Cortex of kidney (tissue), 1 donor: ENCODE measurements at places on chromosomes 1 and 21.

DNA sequence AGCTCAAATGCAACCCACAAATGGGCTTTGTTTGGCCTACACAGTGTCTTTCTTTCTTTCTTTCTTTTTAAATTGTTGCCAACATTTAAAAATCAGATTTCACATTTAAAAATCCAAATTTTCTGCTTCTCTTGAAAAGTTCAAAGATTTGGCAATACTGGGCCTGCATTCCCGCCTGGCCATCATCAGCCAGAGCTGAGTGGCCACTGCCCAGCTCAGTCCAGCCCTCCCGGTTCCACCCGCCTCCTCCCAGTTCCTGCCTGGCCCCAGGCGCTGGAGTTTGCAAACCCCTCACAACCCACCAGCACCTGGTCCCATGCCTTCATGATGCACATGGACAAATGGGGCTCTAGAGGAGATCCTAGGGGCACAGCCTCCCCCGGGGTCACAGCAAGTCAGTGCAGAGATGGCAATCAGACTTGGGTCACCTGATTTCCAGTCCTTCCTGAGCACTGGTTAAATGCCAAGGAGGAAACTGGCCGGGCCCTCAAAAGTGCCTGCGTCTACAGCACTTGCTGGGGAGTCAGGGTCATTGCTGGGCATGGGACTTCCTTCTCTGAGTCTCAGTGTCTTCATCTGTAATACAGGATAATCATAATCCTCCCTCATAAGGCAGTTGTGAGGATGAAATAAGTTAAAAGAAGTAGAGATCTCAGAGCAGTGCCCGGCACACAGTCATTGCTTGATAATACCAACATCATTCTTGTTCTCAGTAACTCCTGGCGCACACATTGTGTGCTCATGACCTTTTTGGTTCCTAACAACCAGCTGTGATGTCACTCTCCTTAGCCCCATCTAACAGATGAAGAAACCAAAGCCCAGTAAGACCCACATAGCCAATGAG, 41.0 kb upstream of the LAPTM5 start:
- DNase-seq, result no peak

DNA sequence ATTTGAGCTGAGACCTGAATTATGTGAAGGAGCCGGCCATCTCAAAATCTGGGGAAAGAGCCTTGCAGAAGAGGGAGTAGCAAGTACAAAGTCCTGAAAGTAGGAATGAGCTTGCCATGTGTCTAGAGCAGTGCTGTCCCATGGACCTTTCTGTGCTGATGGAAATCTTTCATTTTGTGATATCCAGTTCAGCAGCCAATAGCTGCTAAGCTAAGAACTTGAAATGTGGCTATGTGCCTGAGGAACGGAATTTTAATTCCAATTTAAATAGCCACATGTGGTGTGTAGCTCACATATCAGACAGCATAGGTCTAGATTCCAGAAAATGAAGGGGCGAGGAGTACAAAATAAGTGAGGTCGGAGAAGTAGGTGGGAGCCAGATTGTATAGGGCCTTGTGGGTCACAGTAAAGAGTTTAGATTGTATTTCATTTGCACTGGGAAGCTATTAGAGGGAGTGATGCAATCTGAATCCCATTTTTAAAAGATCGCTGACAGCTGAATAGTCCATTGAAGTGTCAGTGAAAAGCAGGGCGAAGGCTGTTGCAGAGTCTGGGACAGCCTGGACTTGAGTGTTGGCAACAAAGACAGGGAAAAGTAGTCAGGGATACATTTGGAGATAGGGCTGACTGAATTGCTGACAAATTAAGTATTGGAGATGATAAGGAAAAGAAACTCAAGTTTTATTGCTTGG, 80.3 kb downstream of the TMEM200B start:
- no peak for DNase-seq

DNA sequence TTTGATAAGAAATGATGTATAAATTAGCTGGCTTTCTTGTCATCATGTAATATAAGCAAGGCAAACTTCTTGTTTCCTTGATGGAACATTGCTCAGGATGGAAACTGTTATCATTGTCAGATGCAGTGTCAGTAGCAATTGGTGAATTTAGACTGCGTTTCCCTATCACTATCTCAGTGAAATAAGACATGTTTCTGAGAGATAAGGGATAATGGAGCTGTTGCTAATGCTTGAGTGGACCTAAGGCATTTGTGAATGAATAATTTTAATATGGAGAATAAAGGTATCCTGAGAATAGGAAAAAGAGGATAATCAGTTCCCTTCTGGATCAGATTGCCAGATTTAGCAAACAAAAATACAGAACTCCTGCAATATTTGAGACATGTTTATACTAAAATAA, 160.9 kb downstream of the HLX start:
- DNase-seq, result no peak

DNA sequence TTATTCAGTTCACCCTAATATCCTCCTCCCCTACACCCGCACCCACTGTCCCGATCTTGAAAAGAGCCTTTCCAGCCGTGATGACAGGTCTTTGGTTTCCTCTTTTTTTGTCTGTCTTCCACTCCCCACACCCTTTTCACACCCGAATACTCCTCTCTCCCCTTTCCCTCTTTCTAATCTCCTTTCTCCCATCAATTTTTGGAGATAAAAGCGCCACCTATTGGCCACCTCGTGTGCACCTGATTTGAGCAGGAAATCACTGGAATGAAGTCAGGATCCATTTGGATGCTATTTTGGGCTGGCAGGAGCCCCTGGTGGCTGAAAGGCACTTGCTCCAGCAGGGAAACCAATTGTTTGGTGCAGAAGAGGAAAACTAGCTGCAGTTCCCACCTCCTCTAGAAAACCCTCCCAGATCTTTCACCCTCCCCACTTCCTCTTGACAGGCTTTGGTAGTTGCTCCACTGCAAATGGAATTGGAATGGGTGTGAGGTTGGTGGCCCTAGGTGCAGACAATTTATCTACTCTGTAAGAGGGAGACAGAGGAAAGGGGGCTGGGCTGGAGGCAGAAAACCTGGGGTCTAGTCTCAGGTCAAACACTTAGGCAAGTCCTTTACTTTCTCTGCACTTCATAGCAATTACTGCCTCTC, 8.4 kb downstream of the FOXE3 start:
- DNase-seq, result no peak

- no peak for DNase-seq
Observed at GRCh38 chr1:21048462-21048861, 128.2 kb downstream of the EIF4G3 start.

- DNase-seq, result no peak
Observed at GRCh38 chr1:44549510-44549909, 124.8 kb downstream of the TMEM53 start.

GRCh38 chr1:71593523-71593922, 512.7 kb upstream of the ZRANB2 start:
- no peak for DNase-seq

DNA sequence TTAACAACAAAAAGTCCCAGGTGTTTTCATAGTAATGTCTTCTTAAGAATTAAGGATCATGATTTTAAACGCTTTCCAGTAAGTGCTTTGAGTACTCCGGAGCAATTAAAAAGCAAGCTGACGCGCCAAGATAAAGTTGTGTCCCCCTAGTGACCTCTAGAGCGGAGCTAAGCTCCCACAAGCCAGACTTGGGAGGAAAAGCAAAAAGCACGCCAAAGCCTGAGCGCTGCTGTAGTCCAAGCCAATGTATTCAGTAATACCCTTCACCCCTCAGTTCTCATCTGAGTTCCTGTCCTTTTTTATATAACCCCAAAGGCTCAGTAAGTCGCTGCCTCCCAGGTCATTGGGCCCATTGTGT, 3.5 kb upstream of the SLC44A5 start:
- DNase-seq, result no peak

DNA sequence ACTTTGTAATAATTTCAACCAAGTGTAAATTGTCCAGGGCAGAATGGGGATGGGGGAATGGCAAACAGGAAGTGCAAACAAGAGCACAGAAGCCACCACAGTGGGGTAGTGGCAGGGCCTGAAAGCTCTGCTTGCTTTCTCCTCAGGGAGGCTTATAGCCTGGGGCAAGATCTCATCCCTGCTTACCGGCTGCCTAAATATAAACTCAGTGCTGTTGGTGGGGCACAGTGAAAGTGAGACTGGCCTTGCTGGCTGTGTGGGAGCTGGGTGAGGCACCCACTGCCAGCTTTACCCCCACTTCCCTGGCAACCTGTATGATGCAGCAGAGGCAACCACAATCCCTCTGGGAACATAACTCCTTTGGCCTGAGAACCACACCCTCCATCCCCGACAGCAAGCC, 15.2 kb downstream of the STYXL2 start:
- no peak for DNase-seq

- no peak for DNase-seq
Observed at GRCh38 chr1:202944438-202944921, 13.6 kb downstream of the ADIPOR1 start.

GRCh38 chr1:914891-915280, 8.8 kb upstream of the SAMD11 start:
- DNase-seq, result no peak

DNA sequence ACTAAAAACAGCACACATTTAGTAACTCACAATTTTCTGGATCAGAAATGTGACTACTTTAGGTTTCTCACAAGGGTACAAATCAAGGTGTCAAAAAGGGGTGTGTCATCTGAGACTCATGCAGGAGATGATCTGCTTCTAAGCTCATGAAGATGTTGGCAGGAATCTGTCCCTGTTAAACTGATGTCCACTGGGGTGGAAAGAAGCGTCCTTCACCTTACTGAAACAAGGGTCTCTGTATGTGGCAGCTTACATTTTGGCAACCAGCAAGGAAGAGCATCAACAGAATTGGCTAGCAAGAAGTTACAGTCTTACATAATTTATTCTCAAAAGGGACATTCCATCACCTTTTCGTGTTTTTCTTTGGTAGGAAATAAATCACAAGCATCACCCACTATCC, 1223.8 kb downstream of the AMY1C start:
- DNase-seq, result no peak

- DNase-seq, result no peak
Observed at GRCh38 chr1:231962636-231963035, 336.0 kb downstream of the DISC1 start.

GRCh38 chr1:40954626-40955025, 24.9 kb upstream of the CTPS1 start:
- no peak for DNase-seq

DNA sequence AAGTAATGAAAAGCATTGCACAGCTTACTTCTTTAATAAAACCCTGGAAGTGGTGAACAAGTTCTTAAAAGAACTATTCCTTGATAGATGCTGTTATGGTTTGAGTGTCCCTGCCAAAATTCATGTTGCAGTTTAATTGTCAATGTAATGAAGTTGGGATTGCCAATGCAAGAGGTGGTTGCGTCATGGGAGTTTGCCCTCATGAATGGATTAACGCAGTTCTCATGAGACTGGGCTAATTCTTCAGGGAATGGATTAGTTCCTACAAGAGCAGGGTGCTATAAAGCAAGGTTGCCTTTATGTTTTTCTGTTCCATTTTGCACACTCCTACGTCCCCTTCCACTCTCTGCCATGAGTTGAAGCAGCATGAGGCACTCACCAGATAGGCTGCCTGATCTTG, 446.7 kb upstream of the B3GALT2 start:
- DNase-seq, result no peak

DNA sequence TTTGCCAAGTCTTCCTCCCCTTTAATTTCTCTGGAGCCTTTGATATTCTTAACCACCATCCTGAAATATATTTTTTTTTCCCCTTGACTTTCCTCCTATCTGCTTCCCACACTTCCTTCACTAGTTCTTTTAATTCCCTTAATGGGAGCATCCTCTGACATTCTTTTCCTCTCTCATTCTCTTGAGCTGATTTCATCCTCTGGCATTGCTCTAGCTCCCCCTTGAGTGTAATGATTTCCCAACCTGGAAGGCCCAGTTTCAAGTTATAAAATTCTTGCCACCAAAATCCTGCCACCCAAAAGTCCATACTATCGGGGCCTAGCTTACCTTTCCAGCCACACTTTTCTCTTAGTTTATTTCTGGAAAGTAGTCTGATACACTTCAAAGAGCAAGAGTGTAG, 39.5 kb upstream of the UBE2U start:
- no peak for DNase-seq

GRCh38 chr1:147515045-147515869, 26.0 kb upstream of the BCL9 start:
- DNase-seq, result no peak

DNA sequence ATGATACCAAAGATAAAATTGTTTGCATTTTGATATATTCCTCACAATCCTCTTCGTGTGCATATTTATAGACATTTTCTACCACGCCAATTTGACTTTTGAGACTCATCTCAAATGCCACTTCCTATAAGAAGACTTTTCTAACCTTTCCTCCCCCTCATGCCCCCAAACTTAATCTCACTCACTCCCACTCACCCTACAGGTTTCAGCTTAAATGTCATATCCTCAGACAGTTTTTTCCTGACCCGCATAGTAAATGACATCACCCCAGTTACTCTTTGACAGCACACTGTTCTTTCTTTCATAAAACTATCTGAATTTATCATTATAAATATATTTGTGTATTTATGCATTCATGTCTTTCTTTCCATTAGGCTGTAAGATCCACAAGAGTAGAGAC, 29.6 kb upstream of the RGS8 start:
- no peak for DNase-seq

- no peak for DNase-seq
Observed at GRCh38 chr1:17929224-17929623, 174.1 kb downstream of the ACTL8 start.

DNA sequence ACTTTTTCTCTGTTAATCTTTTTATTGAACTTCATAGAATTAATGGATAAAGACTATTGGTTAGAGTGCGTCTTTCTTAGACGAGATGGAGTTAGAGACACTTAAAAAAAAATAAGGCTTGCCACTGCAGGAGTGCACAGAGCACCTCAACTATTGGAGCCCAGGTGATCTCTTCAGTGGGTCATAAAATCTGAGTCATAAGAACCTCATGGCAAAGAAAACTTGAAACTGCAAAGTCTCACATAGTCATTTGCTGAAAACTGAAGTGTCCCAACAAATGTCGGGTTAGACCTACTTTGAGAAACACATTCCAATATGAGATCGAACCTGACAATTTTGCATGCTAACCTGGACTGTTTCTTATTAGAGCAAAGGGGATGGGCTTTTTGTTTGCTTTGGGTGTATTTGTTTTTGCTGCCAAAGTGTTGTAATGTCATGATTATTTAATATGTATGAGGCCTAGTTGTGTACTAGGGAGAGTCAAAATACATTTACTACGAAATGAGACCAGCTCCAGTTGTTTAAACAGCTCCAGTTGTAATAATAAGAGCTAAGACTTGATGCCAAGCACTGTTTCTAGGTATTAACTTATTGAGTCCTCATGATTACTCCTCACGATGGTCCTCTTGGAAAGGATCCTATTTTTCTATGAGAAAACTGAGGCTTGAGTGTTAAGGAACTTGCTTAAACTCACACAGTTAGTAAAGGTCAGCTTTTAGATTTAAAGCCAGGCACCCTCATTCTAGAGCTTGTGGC, 65.1 kb downstream of the DDR2 start:
- no peak for DNase-seq

- DNase-seq, result no peak
Observed at GRCh38 chr1:208837242-208837641, 593.1 kb upstream of the PLXNA2 start.
